Mucosa of gallbladder (tissue), 1 donor: ENCODE measurements at places on chromosomes 4 and X. TPM values are rescaled to one million over a fixed set of nuclear protein-coding genes. Genes with fewer than 3 reads are reported as not detected.
A peak's percentile ranks its signal among the peaks of the same experiment; 100 is the strongest.

- DNase-seq, result no peak
Observed at GRCh38 chr4:177242651-177243286, 66.9 kb upstream of the NEIL3 start.

The LETM1 gene
- total RNA-seq, result 45.0 TPM

The CXCL5 gene
- total RNA-seq, result 0.09 TPM

The KLF8 gene
- 5.0 TPM for total RNA-seq

DNA sequence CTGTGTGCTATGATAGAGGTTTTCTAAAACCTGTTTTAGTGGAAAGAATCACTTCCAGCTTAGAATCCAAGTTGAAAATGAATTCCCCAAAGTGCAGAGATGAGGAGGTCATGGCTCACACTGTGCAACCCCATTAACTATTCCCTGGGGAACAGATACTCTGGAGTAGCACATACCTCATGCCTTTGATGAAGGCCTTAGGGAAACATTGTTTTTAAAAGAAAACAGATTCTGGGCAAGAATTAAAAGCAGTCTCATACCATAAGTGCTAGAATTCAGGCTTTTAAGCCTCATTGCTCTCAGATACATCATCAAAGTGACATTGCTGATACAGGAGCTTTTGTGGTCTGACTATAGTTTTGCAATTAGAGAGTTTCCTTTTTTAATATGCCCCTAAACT is 115.1 kb downstream of the NDST4 start:
- no peak for DNase-seq

GRCh38 chrX:78329486-78329885 is 2.1 kb upstream of the CYSLTR1 start:
- no peak for DNase-seq

DNA sequence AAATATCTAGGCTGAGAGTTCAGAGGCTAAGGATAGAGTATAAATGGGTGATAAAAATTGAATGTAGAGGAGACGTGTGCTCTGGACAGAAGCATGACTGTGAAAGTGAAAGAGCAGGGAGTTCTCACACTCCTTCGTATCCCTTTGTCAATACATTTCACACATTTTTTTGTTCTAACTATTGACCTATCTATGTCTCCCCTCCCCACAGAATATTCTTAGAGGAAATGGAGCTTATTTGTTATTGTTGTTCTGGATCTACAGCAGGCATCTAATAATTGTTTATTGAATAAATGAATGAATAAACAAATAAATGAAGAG is 57.6 kb downstream of the ENPEP start:
- no peak for DNase-seq

DNA sequence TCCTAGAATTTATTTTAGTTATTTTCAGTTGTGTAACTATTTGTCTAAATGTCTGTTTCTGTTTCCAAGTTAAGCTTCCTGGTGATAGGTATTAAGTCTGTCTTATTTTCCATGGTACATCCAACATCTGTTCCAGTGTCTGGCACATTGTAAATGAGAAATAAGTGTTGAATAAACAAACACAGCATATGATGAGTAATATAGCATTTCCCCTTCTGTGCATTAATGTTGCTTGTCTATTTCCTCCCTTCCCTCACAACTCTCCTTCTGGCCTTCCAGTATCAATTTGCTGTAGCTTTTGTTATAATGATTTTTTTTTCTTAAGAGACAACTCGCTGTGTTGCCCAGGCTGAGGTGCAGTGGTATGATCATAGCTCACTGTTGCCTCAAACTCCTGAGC is 36.1 kb downstream of the COPS4 start:
- DNase-seq, result no peak

The LAGE3 gene
- total RNA-seq, result 26.3 TPM

GRCh38 chr4:182491719-182492118 is 248.5 kb downstream of the TENM3 start:
- no peak for DNase-seq

DNA sequence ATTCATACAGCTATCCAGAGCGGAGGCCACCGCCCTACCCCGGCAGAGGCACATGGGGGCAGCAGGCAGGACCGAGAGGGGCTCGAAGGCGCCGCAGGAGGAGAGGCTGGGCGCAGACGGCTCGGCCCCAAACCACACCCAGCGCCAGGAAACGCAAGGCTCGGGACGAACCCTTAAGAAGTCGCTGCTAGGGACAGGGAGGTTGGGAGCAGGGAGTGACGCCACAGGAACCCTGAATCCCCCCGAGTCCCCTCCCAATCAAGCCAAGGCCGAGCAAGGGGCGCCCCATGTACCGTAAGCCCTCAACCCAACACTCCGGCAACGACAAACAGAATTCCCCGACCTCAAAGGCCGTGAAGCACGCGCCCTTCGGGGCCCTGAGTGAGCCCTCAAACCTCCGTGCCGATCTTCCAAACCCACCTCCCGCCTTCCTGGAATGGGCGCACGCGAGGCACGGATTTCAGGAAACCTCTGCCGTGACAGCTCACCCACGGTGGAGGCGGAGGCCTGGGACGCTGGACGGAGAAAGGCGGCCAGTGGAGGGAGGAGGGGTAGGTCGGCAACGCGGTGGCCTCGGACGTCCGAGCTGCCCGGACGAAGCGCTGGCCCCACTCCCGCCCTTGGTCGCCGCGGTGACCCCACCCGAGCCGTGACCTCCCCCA is 1.8 kb downstream of the ZFYVE28 start:
- DNase-seq, result no peak

DNA sequence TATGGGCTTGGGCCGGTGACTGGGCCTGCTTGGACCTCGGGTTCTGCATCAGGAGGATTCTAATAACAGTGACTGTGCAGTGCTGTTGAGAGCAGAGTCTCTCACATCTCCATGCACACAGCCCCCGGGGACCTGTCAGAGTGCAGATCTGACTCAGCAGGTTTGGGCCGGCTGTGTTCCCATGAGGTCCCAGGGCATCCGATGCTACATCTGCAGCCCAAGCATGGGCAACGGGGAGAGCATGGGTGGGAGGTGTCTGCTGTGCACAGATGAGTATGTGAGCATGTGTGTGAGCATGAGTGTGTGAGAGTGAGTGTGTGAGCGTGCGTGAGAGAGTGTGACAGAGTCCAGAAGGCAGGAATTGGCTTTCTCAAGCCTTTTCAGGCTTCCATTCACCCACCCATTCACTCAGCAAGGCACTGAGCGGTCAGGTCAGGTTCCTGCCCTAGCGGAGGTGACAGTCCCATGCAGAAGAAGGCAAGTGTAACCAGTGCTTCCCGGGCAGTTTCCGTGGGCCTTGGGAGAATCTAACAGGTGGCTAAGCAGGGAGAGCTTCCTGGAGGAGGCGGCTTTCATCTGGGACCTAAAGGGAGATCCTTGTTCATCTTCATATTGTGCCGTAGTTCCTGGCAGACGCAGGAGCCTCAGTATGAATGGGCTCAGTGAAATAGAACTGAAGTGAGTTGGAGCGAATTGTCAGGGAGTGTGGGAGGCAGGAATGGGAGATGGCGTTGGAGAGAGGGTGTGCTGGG is 62.6 kb downstream of the SORCS2 start:
- DNase-seq, result no peak

- no peak for DNase-seq
Observed at GRCh38 chr4:24768006-24768405, 27.4 kb upstream of the SOD3 start.

DNA sequence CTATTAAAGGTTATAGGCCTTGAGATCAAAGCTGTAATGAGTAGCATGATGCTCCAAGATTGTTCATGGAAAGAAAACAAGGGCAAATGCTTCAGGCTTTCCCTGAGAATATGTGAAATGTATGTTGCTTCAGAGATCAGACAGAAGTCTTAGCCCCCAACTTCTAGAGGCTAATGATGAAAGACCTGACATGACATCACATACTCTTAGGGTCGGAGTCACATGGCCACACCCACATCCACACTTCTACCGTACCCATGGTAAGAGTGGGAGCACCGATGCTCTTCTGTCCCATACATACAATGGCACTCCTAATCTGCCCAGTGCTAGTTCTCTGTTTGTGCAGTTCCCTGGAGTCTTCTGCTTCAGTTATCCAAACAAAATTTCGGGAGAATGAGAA is 111.9 kb upstream of the ACSL4 start:
- DNase-seq, result no peak

The GDPD2 gene
- 0.32 TPM for total RNA-seq

The CLDN22 gene
- total RNA-seq, result not detected

DNA sequence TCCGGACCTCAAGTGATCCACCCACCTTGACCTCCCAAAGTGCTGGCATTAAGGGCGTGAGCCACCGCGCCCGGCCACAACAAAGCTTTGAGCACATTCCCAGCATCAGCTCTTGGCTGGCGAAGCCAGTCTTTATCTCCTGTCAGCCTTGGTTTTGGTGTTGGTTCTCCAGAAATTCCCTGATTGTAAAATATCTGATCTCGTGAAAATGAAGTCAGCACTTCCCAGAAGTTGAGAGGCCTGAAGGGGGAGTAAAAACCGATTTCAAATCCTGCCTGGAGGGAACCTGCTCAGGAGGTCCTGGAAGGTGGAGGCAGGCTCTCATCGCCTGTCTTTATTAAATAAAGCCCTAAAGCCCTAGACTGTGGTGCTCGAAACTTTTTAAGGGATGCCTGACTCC is 33.6 kb downstream of the PTTG2 start:
- no peak for DNase-seq

DNA sequence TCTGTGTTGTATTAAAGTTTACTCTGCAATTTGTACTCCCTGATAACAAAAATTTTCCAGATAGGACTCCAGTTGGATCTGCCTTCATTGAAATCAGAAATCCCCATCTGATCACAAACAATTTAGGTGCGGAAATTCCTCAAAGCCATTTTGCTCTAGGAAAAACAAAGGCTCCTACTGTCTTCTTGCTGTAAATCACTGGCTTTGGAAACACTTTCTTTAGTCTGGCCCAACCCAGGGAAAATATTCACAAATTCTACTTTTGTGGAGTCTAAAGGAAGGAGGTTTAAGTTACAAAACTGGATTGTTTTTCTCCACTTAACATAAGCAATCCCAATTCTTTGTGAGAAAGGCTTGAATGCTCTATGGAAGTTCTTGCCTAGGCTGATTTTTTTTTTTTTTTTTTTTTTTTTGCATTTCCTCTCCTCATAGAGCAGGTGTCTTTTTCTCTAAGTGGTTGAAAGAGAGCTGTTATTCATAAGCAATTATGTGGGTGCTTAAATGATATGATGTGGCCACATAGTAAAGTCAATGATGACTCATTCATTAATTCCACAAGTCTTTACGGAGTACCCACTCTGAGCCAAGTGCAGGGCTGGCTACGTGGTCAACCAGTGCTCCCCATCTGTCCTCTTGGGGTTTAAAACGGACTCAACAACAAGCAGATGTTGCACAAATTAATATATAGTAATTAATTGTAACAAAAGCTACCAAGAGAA is 261.4 kb downstream of the LDB2 start:
- no peak for DNase-seq

DNA sequence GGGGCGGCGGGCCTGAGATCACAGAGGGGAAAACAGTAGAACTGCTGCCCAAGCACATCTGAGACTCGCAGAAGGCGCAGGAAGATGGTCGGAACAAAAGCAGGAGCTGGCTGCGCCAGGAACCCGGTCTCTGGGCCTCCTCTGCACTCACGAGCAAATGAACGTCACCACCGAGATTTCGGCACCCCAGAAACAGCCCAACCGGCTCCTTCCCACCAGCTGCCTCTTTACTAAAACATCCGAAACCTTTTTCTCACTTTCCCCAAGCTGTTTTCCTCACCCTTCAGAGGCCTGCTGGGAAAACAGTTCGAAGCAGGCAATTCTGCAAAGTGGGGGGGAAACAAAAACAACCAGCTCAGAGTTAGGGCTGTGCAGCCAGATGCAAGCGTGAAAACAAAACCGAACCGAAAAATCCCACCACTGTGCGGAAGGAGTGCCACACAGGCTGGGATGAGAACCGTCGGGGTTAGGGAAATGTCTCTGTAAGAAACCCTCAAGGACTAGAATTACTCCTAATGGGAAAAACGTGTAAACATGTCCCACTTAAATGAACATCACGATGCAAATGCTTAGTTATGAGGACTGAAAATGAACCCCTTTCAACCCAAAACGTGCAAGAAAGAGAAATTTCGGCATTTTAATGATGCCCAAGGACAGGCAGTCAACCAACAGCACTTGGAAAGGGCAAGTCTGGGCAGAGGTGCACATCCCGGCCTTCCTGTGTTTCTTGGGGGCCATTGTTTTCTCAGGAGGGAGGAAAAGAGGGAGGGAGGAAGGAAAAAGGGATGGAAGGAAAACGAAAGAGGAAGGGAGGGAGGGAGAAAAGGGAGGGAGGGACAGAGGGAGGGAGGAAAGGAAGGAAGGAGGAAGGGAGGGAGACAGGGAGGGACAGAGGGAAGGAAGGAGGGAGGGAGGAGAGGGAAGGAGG is 15.8 kb downstream of the DHRSX start:
- DNase-seq, result no peak

DNA sequence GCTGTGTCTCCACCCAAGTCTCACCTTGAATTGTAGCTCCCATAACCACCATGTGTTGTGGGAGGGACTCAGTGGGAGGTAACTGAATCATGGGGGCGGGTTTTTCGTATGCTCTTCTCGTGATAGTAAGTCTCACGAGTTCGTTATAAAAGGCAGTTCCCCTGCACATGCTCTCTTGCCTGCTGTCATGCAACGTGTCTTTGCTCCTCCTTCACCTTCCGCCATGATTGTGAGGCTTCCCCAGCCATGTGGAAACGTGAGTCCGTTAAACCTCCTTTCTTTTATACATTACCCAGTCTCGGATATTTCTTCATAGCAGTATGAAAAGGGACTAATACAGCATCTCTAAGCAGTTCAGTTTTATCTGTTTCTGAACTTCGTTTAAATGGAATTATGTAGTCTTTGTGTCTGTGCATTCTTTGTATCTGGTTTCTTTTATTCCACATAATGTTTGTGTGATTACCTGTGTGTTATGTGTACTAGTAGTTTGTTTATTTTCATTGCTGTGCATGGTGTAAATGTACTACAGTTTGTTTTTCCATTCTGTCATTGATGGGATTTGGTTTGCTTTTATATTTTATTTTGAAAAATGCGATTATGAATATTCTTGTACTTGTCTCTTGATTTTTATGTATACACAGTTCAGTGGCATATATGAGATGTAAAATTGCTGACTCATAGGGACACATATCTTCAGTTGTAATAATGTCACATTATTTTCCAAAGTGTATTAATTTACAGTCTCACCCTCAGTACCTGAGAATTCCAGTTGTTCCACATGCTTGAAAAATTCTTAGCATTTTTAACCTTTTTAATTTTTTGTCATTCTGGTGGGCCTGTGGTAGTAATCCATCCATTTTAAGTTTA is 304.9 kb downstream of the GBA3 start:
- DNase-seq, result no peak

DNA sequence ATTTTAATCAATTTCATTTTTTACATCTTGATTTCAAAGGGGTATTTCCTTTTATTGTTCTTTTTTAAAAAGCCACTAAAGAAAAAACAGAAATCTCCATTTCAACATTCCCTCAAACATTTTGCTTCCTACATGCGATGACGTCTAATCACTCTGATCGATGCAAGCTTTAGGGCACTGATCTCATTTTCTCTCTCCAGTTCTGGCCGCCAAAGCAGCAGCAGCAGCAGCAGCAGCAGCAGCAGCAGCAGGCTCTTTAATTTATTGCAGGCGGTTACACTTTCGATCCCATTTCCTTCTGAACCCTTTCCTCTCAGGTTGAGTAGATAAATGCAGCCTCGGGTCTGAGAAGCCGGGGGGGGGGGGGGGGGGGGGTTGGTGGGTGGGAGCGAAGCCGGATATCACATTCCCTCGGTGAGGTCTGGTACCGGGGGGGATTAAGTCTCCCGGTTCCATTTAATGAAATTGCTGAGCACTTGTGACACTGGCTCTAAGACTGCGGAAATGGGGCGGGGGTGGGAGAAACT is 3.4 kb upstream of the PCDH7 start:
- peak; percentile 23 for DNase-seq
